ENCODE measurements at places on chromosomes 5 and 9.

DNA sequence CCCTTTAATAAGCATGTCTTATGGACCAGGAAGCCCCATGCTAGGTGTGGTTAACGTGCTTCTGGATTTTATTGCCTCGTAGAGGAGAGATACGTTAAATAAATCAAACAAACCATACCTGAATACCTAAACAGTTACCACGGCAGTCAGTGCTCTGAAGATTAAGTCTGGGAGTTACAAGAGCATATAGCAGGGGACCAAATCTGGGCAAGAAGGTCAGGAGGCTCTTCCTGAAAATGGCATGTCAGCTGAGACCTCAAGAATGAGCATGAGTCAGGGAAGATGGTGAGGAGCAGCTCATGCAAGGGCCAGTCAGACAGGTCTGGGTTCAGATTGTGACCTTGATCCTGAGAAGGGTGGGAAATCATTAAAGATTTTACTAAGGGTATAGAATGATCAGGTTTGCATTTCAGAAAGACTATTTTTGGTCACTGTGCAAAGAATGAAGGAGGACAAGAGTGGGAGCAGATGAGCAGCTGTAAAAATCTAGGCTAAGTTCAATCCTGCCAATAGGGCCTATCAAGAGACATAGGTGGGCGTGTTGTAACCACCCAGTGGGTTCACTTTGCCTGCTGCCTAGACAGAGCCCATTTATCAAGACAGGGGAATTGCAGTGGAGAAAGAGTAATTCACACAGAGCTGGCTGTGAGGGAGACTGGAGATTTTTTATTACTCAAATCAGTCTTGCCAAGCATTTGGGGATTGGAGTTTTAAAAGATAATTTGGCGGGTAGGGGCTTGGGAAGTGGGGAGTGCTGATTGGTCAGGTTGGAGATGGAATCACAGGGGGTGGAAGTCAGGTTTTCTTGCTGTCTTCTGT is 4.8 kb upstream of the ZNF366 start:
- DNase-seq, result no peak

DNA sequence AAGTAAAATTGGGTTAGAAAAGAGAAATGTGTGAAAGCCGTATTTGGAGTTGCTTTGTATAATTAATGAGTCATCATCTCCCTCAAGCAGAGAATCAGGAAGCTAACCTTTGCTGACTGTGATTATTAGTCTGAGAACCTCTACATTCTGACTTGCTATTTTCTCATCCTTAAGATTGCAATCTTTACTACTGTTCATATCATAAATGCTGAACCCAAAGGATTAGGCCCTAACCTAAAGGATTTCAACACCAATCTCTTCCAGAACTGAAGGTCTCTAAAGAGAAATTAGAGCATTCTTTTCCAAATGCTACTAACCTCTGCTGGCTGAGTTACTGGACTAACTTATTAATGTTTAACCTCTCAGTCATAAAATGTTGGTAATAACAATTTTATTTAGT is 538.1 kb upstream of the MEF2C start:
- no peak for DNase-seq

DNA sequence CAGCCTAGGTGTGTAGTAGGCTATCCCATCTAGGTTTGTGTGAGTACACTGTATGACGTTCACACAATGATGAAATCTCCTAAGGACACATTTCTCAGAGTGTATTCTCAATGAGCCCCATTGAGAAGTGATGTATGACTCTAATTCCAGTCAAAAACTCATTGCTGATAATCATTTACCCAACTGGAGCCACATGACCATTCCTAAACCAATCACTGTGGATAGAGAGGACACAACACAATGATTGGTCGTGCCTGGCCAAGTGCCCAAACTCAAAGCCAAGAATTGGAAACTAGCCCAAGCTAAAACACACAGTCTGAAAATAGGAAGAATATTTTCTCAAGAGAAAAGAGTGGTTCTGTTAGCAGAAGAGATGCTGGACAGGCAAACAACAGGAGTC is 191.2 kb downstream of the ZNF462 start:
- DNase-seq, result no peak

DNA sequence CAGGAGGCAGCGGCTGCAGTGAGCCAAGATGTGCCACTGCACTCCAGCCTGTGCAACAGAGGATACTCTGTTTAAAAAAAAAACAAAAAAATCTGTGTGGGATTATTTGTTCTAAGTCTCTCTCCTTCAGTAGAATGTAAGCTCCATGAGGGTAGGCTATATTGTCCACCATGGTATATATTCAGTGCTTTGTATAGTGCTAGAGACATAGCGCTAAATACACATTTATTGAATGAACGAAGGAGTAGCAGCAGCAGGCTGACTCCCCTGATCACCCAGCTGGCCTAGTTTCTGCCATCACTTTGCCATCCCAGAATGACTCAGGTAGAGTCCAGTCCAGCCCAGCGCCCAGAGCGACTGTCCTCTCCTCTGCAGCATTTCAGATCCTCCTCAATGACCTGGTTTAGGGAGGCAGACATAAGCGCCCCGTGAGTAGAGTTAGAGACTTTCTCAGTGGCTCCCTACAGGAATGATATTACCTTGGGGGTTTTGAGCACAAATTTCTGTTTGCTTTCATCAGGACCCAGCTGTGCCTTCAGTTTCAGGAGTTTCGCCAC is 716 bp downstream of the HARS1 start:
- DNase-seq, result peak; percentile 36

DNA sequence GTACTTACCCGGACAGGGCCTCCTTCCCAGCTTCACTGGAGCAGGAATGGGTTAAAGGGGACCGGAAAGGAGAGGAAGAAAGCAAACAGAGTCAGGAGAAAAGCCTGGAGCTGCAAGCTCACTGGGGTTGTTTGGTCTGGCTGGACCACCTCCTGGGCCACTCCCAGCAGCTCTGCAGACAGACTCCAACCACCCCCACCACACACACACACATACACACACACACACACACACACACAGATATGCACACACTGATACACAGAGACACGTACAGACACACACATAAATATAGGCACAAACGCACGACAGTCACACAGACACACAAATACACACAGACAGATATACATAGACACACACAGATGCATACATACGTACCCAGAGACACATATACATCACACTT is 34.9 kb upstream of the SYNPO start:
- DNase-seq, result no peak

DNA sequence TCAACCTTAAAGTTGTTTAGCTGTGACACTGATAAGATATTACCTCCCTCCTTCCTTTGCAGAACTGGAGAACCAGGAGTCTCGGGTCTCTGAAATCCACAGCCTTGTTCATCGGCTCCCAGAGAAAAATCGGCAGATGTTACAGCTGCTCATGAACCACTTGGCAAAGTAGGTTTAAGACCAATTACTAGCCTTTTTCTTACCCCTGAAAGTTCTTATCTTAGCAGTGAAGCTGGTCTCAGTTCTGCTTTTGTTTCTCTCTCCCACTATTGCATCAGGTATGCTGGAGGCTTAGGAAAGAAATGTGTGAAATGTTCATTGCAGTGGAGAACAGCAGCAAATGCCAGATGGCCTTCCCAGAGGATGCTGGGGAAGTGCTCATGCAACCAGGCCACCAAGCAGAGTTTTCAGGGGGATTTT is 287.4 kb downstream of the ARHGAP26 start:
- no peak for DNase-seq

DNA sequence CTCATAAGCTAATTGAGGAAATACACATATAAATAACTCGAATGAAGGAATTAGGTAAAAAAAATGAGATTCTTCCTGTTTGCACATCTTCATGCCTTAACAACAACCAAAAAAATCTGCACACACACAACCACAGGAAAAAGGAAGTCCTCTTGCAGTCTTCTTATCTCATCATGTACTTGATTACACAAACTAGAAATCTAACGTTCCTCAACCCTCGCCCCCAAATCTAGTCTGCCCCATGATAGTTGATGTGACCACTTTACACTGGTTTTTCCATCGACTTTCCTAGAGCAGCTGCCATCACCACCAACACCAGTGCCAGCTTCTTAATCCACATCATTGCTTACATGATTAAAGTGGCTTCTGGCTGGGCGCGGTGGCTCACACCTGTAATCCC is 31.2 kb upstream of the RNU6ATAC start:
- no peak for DNase-seq

DNA sequence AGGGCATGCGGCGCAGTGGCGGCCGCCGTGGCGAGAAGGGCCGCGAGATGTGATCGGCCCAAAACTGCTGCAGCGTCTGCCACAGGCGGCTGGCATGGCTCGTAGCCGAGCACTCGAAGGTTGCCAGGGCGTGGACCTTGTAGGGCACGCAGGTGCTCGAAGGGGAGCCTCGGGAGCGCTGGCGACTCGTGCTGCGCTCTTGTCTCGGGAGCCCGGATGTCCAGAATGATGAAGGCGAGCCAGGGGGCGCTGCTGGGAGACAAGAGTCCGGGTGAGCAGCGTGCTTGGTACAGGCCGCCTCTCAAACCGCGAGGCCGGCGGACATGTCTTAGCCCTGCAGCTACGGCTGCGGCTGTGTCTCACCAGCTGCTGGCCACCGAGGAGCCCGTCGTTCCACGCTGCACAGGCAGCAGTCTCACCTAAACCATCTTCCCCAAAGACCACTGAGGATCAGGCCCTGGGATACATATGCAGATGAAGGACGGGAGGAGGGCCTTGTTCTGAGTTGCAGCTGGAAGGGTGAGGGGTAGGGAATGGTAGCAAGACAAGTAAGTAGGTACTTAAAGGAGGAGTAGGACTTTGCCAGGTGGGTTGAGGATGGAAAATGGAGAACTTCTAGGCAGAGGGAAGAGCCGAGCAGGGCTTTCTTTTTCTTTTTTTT is 1.7 kb downstream of the CBY3 start:
- no peak for DNase-seq

DNA sequence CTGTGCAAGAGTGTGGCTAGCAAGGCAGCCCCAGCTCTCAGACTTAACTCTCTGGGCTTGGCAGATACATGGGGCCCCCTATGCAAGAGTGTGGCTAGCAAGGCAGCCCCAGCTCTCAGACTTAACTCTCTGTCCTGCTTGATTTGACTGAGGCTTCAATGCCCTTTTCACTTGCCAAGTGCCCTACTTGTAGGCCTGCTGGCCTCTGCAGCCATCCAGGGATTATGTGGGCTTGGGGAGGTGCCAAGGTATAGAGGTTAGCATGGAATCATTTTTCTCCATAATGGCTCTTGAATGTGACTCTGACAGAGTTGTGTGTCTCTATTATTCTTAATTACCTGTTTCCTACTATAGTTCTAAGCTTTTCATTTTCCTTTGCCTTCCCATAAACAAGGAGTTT is 115.5 kb upstream of the RUSC2 start:
- no peak for DNase-seq

DNA sequence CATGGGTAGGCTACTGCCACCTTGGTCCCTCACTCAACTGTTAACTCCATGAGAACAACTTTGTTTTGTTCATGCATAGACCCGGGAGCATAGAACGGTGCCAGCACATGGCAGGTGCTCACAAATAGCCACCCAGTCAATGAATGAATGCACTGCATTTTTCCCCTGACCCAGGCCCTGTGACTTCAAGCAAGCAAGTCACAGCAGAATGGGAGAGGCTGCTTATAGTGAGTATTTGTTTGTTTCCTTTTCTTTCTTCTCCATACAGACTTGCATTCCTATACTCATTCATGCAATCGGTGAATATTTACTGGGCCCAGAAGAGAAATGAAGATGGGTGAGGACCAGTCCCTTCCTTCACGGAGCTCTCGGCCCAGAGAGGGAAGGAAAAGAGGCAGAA is 62.0 kb downstream of the SHB start:
- DNase-seq, result no peak

GRCh38 chr9:101140764-101141163 is 112.2 kb downstream of the PLPPR1 start:
- no peak for DNase-seq

DNA sequence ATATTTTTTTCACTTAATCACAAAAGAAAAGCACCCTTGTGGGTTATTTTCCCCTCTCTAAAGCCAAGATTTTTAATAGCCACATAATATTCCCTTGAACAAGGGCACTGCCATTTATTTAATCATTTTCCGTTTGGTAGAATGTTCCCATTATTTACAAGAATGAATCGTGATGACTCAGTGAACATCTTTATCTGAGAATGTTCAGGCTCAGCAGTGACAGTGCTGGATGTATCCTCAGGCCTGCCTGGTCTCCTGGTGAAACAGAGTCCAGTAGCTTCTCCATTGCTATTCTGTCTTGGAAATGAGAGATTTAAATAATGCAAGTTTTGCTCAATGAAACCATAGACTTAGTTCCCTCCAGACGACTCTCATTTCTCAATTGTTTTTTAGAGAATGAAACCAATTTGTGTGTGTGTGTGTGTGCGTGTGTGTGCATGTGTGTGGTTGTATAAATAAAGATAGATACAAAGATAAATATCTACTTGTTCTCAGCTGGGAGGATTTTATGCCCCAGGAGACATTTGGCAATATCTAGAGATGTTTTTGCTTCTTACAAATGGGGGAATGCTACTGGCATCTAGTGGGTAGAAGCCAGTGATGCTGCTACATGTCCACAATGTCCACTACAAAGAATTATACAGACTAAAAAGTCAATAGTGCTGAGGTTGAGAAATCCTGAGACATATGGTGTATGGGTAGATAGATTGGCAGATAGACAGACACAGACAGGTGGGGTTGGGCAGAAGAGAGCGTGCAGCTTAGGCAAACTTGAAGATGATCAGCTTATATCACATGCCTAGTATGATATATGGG is 55.0 kb downstream of the PAPPA start:
- no peak for DNase-seq

DNA sequence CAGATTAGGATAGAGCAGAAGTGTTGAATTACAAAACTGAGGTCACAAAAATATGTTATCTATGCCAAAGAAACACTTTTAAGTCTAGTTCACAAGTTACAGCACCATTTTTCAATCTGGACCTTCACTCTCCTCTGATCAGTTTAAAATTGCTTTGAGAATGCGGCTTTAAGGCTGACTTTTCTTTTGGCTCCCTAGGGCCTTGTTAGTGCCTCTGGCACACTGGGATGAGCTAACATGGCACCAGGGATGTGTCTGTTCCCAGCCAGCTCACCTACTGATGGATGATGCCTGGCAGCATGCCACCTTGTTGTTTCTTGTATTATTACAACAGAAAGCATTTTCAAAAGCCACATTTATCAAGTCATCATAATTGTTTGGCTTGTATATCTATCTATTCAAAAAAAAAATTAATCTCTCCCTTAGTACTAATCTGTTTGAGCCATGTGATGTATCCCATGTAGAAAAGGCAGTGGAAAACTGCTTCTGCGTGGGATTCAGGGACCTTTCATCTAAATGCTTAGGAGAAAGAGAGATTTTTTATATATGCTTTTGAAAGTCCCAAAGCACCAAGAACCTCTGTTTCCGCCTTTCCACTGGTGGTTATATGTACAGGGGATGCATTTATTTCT is 46.6 kb downstream of the ADAMTSL1 start:
- no peak for DNase-seq
